ENCODE measurements at places on chromosomes 2 and 18.

DNA sequence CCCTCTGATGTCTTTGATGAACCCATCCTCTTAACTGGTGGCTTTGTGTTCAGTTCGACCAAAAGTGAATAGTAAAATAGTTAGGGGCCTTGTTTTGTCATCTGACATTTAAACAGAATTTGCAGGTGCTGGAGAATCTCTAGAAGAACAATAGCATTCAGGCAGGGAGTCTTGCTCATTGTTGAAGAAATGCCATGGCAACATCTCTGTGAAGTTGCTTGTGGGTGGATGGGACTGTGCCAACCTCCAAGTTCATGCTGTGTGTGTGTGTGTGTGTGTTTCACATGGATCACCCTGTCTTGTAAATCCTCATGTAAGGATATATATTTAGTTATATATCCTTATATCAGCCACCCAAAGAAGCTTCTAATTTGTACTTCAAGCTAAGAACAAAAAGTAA lies 66.7 kb downstream of the SKA1 start:
- no peak for DNase-seq

- DNase-seq: peak; percentile 62
These were observed 223.9 kb downstream of the MBD5 start for GRCh38 chr2:148244593-148245292.

DNA sequence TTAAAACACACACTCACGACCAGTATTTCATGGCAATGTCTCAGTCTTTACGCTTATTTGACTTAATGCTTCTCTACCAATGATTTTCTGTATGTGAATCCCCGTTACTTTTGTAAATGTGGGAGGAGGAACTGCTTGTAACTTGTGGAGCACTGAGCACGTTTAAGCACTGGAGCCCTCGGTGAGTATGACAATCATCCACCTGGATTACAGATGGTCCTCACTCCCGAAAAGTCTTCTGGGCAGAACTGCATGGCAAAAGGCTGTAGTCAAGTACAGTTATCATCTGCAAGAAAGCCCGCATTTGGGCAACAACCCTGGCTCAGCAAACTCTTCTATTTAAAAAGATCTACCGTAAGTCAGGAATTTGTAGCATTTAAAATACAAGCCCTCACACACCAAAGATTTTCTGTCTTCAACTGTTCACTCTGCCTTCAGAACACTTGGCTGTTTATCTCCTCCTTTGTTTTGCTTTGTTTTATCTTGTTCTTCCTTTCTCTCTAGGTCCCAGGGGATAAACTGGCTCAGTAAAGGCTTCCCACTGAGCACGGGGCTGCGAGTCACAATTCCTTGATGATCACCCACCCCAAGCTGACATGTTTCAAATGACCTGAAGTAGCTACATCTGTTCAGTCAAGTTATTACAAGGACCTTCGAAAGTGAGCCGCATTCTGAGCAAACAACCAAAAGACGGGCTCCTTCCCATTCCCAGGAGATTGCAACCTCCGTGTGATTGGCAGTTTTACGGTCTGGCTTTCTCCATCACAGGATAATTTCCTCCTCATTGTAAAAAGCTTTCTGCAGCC lies 102.2 kb downstream of the DLGAP1 start:
- DNase-seq: no peak

DNA sequence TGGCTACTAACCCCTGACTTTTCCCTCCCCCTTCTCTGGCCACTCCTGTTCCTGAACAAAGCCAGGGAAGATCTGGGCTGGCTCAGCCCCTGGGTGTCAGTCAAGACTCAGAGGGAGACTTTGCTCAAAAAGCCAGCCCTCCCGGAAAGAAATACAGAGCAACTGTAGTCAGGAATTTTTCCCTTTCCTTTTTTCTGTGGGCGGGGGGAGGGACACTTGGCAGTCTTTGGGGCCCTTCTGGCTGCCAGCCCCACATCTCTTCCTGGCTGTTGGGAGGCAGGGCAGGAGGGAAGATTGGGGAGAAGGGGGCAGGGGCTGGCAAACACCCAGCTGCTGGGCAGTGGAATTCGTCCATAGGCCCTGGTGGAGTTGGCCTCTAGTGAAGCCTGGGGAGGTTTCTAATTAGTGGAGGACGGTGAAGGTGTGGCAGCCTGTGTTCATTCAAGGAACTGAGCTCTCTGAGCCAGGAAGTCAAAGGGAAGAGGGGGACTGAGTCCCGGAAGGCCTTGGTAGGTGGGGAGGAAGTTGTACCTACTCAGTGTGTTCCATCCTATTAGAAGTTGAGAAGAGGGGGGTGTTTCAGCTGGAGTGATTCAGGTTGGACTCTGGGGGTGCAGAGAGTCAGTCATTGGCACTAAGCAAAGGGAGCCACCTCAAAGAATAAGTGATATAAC lies 10.9 kb downstream of the IGFBP2 start:
- DNase-seq: peak; percentile 37

GRCh38 chr18:35605686-35606417 lies 24.3 kb downstream of the GALNT1 start:
- no peak for DNase-seq

DNA sequence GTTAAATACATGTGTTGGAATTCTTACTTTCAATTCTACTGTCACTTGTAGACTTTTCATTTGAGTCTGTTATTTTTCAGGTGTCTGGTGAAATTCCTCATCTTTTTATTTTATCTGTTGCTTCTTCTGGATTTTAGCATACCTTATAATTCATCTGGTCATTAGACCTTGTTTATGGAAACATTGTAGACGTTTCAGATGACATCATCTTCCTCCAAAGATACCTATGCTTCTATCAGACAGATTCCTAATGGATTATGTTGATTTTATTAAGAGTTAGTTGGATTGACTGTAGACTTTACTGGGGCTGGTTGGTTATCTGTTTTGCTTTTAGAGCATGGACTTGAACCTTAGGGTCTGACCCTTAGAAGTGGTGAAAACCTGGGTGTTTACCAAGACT lies 15.3 kb upstream of the MFSD2B start:
- DNase-seq: no peak

GRCh38 chr2:238911376-238912227 lies 63.7 kb downstream of the TWIST2 start:
- DNase-seq: no peak

GRCh38 chr2:28036307-28036706 lies 145.8 kb downstream of the BABAM2 start:
- peak; percentile 12 for DNase-seq

DNA sequence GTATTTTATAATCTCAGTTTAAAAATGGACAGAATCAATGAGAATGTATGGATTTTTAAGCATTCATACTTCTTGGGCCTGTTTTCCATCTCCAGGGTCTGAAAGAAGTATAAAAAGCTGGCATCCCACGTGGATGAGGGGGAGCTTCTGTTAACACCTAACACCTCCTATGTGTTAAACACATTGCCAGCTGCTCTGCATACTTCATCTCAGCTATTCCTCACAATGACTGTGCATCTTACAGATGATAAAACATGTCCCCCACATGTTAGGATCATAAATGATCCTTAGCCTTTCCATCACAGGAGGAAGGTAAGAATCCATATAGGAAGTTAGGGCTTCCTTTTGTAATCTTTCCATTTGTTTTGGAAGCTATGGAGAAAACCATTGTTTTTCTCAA lies 239.1 kb downstream of the AGPS start:
- no peak for DNase-seq

DNA sequence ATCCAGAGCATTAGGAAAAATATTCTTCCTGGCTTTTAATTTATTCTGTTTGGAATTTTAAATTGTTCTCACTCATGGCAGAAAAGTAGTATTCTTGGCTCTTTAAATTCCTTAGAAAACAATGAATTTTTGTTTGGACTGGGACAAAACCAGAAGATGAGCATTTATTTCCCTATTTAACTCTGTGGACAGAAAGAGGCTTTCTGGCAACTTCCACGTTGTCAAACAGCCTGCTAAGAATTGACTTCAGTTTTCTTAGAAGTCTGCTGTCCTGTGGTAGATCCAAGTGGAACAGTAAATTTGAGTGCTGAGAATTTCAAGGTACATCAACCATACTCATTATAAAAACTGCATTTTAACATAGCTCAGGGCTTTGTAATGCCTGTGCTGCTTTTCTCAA lies 83.8 kb downstream of the MGAT5 start:
- no peak for DNase-seq

DNA sequence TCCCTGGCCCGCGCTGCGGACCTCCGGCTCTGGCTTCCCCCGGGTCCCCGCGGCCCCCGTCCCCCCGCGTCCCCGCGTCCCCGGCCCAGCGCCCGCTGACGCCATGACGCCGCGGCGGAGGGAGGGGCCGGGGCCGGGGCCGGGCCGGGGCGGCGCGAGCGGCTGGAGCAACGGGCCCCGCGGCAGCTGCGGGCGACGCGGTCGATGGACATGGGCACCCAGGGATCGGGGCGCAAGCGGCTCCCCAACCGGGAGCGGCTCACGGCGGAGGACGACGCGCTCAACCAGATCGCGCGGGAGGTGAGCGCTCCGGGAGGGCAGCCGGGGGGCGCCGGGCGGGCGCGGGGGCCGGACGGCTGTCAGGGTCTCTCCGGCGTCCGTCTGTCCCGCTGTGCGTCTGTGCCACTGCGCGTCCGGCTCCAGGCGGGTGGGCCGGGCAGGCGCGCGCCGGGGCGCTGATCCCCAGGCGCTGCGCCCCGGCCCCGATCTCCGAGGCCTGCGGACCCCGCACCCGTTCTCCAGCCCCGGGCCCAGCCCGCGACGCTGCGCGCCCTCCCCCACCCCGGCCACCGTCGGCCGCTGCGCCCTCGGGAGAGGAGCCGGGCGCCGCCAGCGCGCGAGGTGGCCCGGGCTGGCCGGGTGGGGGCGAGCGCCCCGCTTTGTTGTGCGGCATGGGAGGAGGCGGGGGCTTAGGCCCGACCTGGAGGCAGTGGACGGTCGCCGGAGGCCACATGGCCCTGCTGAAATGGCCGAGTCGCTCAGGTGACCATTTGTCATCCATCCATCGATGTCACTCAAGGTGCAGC lies at the start of gene LRRFIP1:
Gene LRRFIP1, plus strand, starts transcription at position 147 of the 806 bp plus-strand sequence. Its CDS starts 58 bp downstream, at position 205.
- DNase-seq: no peak

DNA sequence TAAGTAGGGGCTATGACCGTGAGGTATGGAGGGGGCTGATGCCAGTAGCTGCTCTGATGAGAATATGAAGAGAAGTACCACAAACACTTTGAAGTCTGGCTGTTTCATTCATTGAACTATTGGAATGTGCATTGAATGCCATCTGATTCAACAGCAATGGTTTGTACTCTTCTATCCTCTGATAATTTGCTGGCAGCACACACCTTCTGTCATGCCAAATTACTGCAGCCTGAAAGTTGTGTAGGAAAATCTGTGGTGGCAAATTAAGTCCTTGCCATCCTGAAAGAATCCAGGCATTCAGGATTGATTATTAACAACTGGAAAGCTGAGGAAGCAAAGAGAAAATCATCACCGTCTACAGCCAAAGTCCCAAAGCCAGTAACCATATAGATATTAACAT lies 711.2 kb downstream of the NRXN1 start:
- DNase-seq: no peak

- peak; percentile 31 for DNase-seq
These were observed 23.3 kb upstream of the MAPRE3 start for GRCh38 chr2:26946841-26947784.

DNA sequence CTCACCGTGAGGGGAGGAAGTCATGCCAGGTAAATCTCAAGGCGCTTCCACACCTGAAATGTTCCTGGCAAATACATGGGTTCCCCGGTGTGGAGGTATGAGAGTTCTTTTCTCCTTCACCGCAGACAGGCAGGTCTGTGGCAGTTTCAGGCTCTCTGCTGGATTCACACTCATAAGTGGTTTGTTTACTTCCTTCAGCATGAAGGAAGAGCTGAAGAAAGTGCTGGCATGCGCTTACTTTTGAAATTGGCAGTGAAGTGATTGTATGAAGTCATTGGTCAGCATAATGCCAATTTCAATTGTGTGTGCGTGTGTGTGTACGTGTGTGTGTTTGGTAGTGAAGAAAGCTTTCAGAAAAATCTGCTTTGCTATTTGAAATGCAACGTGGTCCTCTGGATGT lies 43.4 kb downstream of the RNF144A start:
- no peak for DNase-seq

DNA sequence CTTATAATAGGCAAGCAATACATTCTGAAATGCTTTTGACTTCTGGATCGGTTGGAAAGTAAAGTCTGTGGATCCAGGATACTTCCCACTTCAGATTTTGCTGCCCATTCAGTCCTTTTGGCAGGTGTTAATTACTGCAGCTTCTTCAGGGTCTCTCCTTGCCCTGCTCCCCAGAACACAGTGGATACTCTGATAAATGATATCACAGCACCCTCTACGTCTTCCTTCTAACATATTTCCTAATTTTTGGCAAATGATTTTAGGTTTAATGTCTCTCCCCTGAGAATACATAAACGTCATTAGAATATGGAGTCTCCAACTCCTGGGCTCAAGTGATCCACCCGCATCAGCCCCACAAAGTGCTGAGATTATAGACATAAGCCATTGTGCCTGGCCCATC lies 249.8 kb downstream of the NYAP2 start:
- no peak for DNase-seq

- no peak for DNase-seq
These were observed 467.7 kb upstream of the RGPD4 start for GRCh38 chr2:107359021-107359420.

DNA sequence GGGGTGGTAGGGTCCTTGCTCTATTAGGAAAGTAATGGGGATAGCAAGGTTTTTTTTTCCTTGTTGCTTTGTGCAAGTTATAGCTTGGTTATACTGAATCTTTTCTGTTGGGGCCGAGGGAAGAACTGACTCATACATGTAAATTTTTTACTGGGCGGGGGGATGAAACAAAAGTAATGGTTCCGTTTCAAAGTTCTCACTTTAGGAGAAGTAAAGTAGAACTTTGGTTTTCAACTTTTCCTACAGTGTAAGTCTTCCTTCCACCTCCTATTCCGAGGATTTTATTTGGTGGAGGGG lies 1.1 kb downstream of the AFTPH start:
- no peak for DNase-seq

GRCh38 chr18:34840256-34840826 lies 130.2 kb downstream of the DTNA start:
- no peak for DNase-seq

DNA sequence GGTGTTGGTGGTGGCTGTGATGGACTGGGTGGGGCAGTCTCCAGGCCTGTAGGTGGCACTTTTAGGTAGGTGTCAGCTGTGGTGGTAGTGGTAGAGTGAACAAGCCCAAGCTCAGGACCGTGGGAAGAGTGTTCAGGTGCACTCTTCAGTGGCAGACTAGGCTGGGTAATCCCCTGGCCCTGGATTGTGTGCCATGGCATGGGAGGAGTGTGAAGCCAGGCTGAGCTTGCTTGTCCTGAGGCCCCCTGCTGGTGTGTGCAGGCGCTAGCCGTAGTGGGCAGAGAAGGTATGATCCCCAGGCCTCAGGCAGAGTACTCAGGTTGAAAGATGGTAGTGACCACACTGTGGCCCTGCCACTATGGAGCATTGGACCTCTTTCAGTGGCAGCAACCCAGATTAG lies 850.3 kb downstream of the DSC3 start:
- no peak for DNase-seq
